ENCODE measurements at places on chromosomes 1 and 21. TPM values are rescaled to one million over a fixed set of nuclear protein-coding genes. Genes with fewer than 3 reads are reported as not detected.

CACNA1S gene
- polyA plus RNA-seq: not detected

- no peak overlapping the region for H3K27ac ChIP-seq
- no peaks in the 10 kb centered on the region for H3K4me1 ChIP-seq
- no peak overlapping the region for H3K4me3 ChIP-seq
- no peak for DNase-seq
- H3K27me3 ChIP-seq: no peaks in the 10 kb centered on the region
These were observed 7.6 kb downstream of the SNRNP40 start for GRCh38 chr1:31289021-31289420.

DNA sequence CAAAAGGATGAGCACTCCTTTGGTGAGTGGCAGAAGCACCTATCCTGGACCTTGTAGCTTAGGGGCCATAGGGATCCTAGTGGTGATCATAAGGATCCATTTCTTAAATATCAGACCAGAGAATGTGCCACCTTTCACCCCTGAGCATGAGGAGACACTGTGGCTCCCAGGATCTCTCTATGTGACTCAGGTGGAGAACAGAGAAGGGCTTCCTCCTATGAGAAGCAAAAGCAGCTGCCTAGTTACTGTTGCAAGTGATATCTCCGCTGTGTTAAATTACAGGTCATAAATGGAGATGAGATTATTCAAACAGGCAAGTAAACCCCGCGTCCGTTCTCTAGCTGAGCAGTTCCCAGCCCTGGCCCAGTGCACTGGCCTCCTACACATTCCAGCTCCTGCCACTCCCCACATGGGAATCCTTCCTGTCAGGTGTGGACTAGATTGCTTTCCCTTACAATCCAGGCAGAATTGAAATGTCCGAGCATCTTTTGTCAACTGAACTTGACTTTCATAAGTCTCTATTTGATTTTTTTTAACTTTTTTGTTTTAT is 26.3 kb downstream of the CLEC20A start:
- peaks cover 18% of the 10 kb centered on the region for H3K36me3 ChIP-seq
- no peaks in the 10 kb centered on the region for H3K4me1 ChIP-seq
- no peak overlapping the region for H3K27ac ChIP-seq
- H3K4me3 ChIP-seq: no peak overlapping the region
- DNase-seq: no peak

GRCh38 chr1:80384083-80384830 is 1377.7 kb upstream of the ADGRL4 start:
- no peaks in the 10 kb centered on the region for H3K36me3 ChIP-seq
- H3K4me3 ChIP-seq: no peak overlapping the region
- no peaks in the 10 kb centered on the region for H3K27me3 ChIP-seq

- H3K27me3 ChIP-seq: no peaks in the 10 kb centered on the region
- no peak overlapping the region for H3K4me3 ChIP-seq
- H3K36me3 ChIP-seq: peaks cover 51% of the 10 kb centered on the region
- peaks cover 6% of the 10 kb centered on the region for H3K4me1 ChIP-seq
- H3K27ac ChIP-seq: no peak overlapping the region
These were observed 47.1 kb downstream of the COQ8A start for GRCh38 chr1:226987179-226987536.

CRYBG2 gene
- polyA plus RNA-seq: 0.12 TPM

PHGDH gene
- polyA plus RNA-seq: 101 TPM

DNA sequence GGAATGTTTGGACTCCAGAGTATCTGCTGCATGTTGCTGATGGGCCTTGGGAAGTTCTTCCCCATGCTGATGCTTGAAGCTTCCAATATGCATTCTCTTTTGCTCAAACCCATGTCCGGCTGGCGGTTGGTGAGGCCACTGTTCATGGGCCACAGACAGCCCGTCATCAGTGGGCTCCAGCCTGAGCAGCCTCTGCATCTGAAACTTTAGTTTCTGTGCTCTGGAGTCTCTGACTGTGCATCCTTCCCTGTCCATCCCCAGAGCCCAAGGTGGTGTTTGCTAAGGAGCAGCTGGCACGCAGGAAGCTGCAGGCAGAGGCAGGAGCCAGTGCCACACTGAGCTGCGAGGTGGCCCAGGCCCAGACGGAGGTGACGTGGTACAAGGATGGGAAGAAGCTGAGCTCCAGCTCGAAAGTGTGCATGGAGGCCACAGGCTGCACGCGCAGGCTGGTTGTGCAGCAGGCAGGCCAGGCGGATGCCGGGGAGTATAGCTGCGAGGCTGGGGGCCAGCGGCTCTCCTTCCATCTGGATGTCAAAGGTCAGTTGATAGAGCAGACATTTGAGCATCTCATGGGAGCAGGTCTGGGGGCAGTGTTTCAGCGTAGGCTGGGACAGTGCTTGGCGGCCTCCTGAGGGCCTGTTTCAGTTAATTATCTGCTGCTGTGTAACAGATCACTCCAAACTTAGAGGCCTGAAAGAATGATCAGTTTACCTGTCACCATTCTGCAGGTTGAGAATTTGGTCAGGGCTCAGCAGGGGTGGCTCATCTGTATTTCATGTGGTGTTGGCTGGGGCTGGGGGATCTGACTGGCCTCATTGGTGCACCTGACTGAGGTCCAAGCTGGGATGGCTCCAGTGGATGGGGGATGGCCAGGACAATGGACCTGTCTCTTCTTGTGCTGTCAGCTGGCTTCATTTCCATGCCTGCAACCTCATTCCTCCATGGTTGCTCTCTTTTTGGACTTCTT is 16.6 kb downstream of the OBSCN start:
- H3K27me3 ChIP-seq: no peaks in the 10 kb centered on the region
- no peaks in the 10 kb centered on the region for H3K4me1 ChIP-seq
- no peak overlapping the region for H3K27ac ChIP-seq
- DNase-seq: no peak
- no peaks in the 10 kb centered on the region for H3K36me3 ChIP-seq

SPRR2E gene
- polyA plus RNA-seq: not detected

DNA sequence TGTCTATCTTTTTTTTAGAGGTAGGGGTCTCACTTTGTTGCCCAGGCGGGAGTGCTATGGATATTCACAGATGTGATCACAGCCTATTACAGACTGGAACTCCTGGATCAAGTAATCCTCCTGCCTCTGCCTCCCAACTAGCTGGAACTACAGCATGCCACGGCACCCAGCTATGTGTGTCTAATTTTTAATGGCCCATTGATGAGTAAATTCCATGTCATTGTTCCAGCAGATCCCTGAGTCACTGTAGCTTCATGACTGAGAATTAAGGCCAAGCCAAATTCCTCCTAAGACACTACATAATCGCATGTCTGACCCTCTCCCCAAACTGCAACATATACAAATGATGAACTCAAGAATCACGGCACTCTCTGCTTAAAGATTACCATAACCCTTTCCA is 84.2 kb upstream of the RGS2 start:
- no peak overlapping the region for H3K27ac ChIP-seq
- H3K4me3 ChIP-seq: no peak overlapping the region
- no peaks in the 10 kb centered on the region for H3K27me3 ChIP-seq
- DNase-seq: no peak
- H3K36me3 ChIP-seq: no peaks in the 10 kb centered on the region

- H3K4me1 ChIP-seq: peaks cover 9% of the 10 kb centered on the region
- no peaks in the 10 kb centered on the region for H3K27me3 ChIP-seq
- H3K4me3 ChIP-seq: no peak overlapping the region
- H3K36me3 ChIP-seq: no peaks in the 10 kb centered on the region
These were observed 10.5 kb upstream of the SPRR4 start for GRCh38 chr1:152959801-152960451.

DNA sequence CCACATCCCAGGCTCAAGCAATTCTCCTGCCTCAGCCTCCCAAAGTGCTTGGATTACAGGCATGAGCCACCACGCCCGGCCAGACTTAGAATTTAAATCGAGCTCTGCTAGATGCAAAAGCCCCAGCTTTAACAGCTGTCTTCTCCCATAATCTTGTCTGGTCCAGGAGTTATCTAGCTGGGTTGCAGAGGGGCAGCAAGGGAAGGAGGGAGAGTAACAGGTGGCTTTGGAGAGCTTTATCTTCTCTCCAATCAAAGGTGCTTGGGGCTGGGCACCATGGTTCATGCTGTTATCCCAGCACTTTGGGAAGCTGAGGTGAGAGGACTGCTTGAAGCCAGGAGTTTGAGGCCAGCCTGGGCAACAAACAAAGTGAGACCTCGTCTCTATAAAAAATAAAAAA is 3.9 kb downstream of the RHBG start:
- no peak for DNase-seq
- no peaks in the 10 kb centered on the region for H3K36me3 ChIP-seq
- no peak overlapping the region for H3K27ac ChIP-seq

DNA sequence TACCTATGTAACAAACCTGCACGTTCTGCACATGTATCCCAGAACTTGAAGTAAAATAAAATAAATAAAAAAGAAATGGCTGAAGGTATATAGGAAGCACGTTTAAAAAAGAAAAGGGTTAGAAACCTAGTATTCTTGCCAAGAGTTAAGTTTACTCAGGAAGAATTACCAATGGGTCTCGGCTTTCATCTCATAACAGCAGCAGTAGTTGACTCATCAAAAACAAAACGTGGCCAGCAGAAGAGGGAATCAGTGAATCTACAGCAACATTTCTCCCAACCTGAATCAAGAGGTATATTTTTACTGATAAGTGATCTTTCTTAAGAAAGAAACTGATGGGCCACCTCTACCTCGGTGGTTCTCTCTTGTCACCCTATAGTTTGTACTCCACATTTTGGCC is 340.3 kb downstream of the BRINP2 start:
- no peak overlapping the region for H3K27ac ChIP-seq
- DNase-seq: no peak
- H3K36me3 ChIP-seq: no peaks in the 10 kb centered on the region
- no peak overlapping the region for H3K4me3 ChIP-seq
- H3K27me3 ChIP-seq: no peaks in the 10 kb centered on the region
- no peaks in the 10 kb centered on the region for H3K4me1 ChIP-seq

DNA sequence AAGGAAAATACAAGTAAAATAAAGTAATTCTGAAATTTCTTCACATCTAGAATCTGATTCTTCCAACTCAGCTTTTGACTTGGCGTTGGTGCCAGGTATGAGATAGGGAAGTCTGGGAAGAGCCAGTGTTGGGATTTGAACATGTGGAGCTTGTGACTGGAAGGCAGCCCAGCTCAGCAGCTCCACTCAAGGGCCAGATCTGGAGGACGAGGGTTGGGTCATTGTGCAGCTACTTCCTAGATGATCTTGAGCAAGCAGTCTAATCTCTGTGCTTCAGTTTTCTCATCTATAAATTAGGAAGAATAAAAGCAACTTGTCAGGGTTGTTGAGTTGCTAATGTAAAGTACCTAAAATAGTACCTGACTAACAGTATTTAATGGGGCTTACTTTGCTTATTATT is 5.0 kb downstream of the ADARB1 start:
- no peak overlapping the region for H3K27ac ChIP-seq
- H3K27me3 ChIP-seq: no peaks in the 10 kb centered on the region
- H3K4me1 ChIP-seq: peaks cover 8% of the 10 kb centered on the region
- no peak overlapping the region for H3K4me3 ChIP-seq
- H3K36me3 ChIP-seq: no peaks in the 10 kb centered on the region

DNA sequence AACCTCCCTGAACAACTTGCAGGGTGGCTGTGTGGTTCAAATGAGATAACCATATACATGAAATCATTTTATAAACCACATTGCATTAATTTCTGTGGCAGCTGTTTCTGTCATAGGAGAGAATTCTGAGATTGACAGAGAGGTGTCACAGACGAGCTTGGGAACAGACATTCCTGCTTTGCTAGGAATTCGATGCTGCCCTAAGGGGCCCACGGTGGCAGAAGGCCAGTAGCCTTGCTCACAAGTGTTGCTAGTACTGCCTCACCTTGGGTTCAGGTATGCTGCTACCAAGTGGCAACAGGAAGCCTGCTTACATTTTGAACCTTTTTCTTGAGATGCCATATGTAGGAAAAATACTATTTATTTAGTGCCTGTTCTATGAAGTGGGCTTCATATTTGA is 13.4 kb downstream of the KCNA10 start:
- no peaks in the 10 kb centered on the region for H3K27me3 ChIP-seq
- DNase-seq: no peak
- no peak overlapping the region for H3K27ac ChIP-seq

- H3K27ac ChIP-seq: no peak overlapping the region
- no peak overlapping the region for H3K4me3 ChIP-seq
- H3K27me3 ChIP-seq: no peaks in the 10 kb centered on the region
These were observed 4.3 kb upstream of the S100A8 start for GRCh38 chr1:153395136-153395685.

DNA sequence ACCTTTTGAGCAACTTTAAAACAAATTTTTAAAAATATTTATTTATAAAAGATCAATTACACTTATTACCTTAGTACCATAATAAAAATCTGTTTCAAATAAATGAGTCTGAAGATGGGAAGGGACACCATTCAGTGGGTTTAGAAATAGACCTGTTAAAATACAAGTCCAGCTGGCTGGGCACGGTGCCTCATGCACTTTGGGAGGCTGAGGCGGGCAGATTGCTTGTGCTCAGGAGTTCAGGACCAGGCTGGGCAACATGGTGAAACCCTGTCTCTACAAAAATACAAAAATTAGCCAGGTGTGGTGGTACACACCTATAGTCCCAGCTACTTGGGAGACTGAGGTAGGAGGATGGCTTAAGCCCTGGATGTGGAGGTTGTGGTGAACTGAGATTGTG is 57.0 kb downstream of the ITSN1 start:
- no peak for DNase-seq
- H3K4me3 ChIP-seq: no peak overlapping the region
- H3K4me1 ChIP-seq: peaks cover 6% of the 10 kb centered on the region
- H3K36me3 ChIP-seq: no peaks in the 10 kb centered on the region
- no peaks in the 10 kb centered on the region for H3K27me3 ChIP-seq
- no peak overlapping the region for H3K27ac ChIP-seq

DNA sequence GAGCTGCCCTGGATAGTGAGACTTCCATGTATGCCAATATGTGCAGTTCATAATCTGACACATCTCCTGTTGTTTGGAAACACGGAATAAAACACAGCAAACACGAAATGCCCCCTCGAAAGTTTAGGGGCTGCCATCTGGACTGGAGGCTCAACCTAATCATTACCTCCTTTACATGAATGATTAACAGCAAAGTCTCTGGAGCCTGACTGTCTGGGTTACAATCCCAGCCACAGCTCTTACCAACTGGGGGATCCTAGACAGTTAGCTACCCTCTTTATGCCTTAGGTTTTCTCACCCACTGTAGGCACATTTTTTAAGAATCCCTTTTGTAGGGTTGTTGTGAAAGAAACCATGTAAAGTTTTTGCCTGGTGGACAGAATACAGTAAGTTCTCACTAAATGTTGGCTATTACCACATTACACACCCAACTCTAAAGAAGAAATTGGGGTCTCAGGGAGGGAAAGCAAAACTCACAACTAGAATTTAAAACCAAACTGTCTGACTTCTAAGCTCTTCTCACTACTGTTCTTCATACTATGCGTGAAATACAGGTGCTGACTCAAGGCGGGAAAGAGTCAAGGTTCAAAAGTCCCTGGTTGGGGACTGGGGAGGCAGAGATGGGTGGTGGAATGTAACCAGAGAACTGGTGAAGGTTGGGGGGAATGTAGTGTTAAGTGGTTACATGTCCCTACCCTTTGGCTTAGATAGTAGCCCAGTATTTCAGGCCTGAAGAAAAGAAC is 24.2 kb downstream of the CYP4A22 start:
- no peaks in the 10 kb centered on the region for H3K27me3 ChIP-seq
- H3K36me3 ChIP-seq: no peaks in the 10 kb centered on the region
- no peak overlapping the region for H3K4me3 ChIP-seq
- DNase-seq: no peak
- no peak overlapping the region for H3K27ac ChIP-seq

NMNAT1 gene
- polyA plus RNA-seq: 5.2 TPM

Data from liver (tissue), 10 donors.